ENCODE measurements at places on chromosomes 12 and 14.

DNA sequence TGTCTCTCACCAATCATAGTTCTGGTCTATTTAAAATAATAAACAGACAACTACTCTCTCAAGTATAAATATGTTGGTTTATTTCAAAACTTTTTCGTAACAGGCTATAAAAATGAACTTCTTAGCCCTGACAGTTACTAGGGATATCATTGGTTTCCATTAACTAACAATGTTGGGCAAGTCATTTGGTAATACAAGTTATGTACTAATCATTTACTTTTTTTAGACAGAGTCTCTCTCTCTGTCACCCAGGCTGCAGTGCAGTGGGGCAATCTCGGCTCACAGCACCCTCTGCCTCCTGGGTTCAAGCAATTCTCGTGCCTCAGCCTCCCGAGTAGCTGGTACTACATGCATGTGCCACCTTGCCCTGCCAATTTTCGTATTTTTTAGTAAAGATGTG lies 14.6 kb upstream of the KANSL2 start:
- no peak for DNase-seq

GRCh38 chr12:130459916-130460315 lies 122.2 kb downstream of the PIWIL1 start:
- no peak for DNase-seq

GRCh38 chr12:5305886-5306545 lies 125.9 kb upstream of the NTF3 start:
- DNase-seq: no peak

- DNase-seq: no peak
These were observed 6.4 kb downstream of the LTBP2 start for GRCh38 chr14:74605531-74606223.

DNA sequence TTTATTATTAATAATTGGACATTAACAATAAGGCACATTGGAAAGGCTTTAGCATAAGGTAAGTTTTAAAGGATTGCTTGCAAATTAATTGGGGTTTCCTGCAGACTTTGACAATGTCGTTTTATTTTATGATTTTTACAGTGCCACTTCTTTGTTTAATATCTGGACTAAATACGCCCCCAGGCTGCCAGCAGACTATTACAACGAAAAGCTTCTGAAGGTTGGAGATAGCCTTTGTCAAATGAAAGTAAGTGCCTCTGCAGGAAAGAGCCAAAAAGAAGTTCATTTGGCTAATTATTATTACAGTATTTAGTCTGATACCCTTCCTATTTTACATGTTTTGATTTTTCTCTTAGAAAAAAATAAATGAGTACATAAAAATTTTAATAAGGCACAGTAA lies 11.3 kb downstream of the CFAP54 start:
- no peak for DNase-seq

GRCh38 chr12:93922583-93923006 lies 225.8 kb upstream of the PLXNC1 start:
- no peak for DNase-seq

GRCh38 chr12:79927772-79928474 lies 7.0 kb downstream of the PPP1R12A start:
- no peak for DNase-seq

DNA sequence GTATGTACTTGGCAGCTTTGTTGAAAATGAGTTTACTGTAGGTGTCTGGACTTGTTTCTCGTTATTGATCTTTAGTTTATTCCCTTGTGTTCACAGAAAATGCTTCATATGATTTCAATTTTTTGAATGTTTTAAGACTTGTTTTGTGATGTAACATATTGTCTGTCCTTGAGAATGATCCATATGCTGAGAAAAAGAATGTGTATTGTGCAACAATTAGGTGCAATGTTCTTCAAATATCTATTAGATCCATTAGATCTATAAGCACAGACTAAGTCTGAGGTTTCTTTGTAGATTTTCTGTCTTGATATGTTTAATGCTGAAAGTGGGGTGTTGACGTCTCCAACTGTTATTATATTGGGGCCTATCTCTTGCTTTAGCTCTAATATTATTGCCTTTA lies 879.6 kb upstream of the LRFN5 start:
- no peak for DNase-seq

DNA sequence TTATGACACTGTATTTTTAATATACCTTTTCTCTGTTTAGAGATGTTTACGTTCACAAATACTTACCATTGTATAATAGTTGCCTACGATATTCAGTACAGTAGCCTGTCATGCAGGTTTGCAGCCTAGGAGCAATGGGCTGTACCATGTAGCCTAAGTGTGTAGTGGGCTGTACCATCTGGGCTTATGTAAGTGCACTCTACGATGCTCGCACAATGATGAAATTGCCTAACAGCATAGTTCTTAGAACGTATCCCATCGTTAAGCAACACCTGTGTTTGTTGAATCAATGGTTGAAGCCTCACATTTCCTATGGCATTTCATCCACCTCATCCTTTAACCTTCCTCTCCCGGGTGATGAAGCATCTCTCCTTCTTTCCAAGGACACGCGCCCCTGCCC lies 12.5 kb upstream of the EML1 start:
- no peak for DNase-seq

DNA sequence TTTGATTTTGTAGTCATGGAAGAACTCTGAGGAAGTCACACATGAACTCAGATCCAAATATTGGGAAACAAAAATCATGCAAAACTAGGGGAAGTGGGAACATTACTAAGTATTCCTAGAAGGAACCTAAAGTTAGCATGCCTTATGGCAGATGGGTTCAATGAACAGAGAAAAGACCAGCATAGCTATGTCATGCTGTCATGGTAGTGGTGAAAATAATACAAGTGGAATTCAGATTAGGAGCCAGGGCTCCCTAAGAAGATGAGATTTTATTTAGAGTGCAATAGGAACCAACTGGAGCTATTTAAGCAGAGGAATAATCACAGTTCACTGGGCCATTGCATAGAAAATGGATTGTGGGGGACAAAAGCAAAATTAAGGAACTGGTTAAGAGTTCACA lies 134.0 kb downstream of the DIO2 start:
- no peak for DNase-seq

DNA sequence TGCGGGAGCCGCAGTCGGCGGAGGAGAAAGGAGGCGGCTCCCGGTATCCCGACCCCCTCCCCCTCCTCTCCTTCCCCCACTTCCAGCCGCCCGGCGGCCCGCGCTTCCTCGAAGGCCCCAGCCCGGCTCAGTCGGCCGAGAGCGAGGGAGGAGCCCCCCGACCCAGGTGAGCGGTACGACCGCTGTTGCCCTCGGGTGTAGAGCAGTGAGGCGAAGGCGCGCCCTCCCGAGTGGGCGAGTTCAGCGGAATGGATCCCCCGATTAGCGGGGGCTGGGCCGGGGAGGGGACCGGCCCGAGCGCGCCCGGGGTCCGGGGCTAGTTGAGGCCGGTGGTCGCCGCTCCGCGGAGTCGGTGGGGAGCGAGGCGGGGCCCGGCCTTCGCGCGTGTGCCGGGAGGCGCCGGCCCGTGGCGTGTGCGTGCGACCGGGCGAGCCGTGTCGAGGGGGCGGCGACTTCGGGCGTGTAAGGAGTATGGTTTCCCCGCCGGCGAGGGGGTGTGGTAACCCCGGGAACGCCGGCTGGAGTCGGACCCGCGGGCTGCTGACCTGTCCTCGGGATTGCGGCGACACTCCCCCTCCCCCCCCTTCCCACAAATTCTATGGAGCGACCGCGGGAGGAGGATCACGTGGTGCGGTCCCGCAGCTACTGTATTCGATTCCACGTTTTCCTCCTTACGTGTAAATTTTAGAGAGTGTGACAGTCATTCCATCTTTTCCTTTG lies 501 bp downstream of the RIMKLB start:
- DNase-seq: peak; percentile 35

DNA sequence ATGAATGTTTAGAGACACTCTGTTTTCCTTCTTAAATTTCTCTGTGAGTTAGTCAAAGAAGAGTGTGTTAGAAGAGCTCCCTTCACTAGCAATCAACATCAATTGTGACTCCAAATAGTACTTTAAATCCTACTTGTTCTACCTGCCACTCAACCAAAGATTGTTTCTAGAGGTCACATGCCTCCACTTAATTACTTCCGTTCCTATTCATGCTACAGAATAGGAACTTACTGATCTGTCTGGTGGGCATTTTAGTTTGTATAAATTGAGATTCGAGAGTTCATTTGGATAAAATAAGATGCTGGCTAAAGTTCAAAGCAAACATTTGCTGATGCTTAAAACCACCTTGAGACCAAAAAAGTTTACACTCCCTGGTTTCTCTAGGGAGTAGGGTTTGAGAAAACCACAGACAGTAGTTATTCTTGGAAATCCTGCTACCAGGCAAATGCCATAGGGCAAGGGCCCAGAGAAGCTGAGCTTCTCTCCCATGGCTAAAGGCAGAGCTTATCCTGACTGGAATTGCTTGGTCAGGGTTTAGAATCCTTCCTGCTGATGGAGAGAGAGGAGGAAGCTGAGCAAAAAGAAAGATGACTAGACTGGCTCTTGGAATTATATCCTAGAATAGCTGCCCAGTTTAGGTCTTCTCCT lies 389.6 kb upstream of the ATP2B1 start:
- no peak for DNase-seq
